ENCODE measurements at places on chromosomes 11 and 22.
A peak's percentile ranks its signal among the peaks of the same experiment; 100 is the strongest.

- DNase-seq = peak; percentile 42
These were observed 6.9 kb upstream of the NRXN2 start for GRCh38 chr11:64729851-64730382.

DNA sequence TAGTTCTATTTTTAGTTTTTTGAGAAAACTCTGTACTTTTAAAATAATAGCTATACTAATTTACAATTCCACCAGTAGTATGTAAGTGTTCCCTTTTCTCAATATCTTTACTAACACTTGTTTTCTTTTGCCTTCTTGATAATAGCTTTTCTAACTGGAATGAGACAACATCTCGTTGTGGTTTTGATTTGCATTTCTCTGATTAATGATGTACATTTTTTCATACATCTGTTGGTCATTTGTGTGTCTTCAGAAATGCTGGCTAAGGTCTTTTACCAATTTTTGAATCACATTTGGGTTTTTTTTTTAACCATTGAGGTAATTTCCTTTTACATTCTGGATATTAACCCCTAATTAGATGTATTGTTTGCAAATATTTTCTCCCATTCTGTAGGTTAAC is 258.9 kb downstream of the DYNC2H1 start:
- no peak for DNase-seq

DNA sequence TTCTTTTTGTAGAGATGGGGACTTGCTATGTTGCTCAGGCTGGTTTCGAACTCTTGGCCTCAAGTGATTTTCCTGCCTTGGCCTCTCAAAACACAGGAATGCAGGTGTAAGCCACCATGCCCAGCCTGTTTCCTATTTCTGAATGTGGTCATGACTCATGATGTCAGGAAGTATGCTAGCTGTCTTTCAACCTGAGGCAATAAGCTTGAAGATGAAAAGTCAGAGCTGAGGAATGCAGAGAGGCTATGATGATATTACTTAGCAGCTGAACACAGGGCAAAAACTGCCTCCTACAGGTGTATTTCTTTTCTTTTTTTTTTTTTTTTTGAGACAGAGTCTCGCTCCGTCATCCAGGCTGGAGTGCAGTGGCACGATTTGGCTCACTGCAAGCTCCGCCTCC is 9.0 kb upstream of the NUCB2 start:
- DNase-seq = no peak

- DNase-seq = no peak
These were observed 660.3 kb downstream of the TBC1D22A start for GRCh38 chr22:47422736-47423135.

DNA sequence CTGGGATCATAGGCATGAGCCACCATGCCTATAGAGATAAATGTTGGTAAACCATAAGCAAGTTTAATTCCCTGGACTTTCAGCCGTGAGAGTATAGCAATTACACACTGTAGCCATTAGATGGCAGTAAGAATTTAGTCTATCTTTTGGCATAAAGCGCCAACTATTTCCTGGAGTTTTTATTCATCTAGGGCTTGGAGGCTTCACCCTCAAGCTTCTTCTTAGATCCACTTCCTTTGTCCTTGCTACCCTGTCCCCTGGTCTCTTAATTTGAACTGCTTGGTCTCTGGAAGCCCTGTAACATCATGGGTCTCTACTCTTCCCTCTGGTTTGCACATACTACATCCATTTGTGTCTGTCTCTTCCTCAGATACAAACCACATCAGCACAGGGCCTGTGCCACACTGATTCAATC is 38.2 kb downstream of the OR10A6 start:
- peak; percentile 49 for DNase-seq

GRCh38 chr22:36303115-36303467 is 50.2 kb downstream of the APOL1 start:
- DNase-seq = no peak

- DNase-seq = no peak
These were observed 740.0 kb downstream of the DLG2 start for GRCh38 chr11:84887055-84887629.

DNA sequence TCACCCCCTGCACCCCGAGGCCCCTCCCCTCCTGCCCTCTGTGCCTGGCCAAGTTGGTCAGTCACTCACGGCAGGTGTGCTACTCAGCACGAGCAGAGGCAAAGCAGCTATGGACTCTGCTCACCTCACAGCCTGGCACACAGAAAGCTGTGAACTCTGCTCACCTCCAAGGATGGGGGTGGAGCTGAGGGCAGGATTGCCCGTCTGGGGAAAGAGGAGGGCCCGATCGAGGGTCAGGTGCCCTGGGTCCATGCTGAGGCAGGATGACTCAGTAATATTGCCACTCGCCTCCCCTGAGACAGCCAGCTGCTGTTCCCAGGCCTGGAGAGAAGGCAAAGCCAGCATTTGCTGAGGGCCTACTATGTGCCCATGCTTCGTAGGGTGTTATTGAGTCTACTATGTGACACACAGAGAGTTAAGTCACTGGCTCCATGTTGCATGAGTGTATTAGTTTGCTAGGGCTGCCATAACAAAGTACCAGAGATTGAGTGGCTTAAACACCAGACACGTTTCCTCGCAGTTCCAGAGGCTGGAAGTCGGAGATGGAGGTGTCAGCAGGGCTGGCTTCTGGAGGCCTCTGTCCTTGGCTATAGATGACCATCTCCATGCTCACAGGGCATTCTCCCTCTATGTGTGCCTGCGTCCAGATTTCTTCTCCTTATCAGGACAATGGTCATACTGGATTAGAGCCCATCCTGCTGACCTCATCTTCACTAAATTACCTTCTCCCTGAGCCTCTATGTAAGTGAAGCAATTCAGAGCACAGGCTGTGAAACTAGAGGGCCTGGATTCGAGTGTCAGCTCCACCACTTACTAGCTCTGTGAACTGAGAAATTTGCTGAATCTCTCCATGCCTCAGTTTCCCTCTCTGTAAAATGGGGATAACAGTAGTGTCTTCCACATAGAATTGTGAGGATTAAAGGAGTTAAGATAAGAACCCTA is 13.2 kb upstream of the TSKU start:
- DNase-seq = no peak

- no peak for DNase-seq
These were observed 489.6 kb downstream of the MN1 start for GRCh38 chr22:27311698-27312550.

GRCh38 chr11:44999068-44999467 is 48.4 kb upstream of the TP53I11 start:
- DNase-seq = no peak

GRCh38 chr11:60971520-60971919 is at the start of gene CD6:
Gene CD6, plus strand, starts transcription at chr11:60971680. Its CDS starts 186 bp downstream, at chr11:60971866.
- DNase-seq = no peak

GRCh38 chr11:64341851-64342791 is 2.1 kb downstream of the CCDC88B start:
- DNase-seq = peak; percentile 75

- DNase-seq = no peak
These were observed 37.0 kb downstream of the ENTHD1 start for GRCh38 chr22:39856588-39856987.

GRCh38 chr11:135075740-135076139 is 663.7 kb upstream of the B3GAT1 start:
- no peak for DNase-seq

- DNase-seq = no peak
These were observed 11.7 kb downstream of the SEC14L2 start for GRCh38 chr22:30408388-30409102.

- DNase-seq = no peak
These were observed 6.4 kb upstream of the TBC1D10A start for GRCh38 chr22:30332994-30333706.

DNA sequence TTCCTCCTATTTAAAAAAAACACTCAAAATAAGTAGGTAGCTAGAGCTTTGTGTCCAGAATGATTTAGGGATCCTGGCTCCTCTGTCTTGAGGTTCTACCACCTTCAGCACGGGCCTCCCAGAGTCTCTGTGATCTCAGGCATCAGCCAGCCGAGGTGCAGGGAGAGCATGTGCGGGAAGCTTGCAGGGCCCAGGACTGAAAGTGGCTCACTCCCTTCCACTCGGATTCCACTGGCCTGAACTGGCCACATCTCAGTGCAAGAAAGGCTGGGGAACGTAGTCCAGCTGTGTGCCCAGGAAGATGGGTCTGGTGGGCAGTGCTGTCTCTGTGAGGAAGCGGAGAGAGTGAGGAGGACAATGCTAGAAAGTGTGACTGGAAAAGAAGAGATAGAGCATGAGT is 68.3 kb upstream of the MYOD1 start:
- DNase-seq = no peak

GRCh38 chr11:122833846-122834464 is 4.3 kb upstream of the CRTAM start:
- DNase-seq = no peak

GRCh38 chr11:1571760-1572196 is 293 bp downstream of the DUSP8 start:
- no peak for DNase-seq

GRCh38 chr11:95119361-95120060 is 29.9 kb downstream of the ENDOD1 start:
- no peak for DNase-seq

GRCh38 chr11:6397156-6397555 is 6.9 kb downstream of the SMPD1 start:
- DNase-seq = no peak

DNA sequence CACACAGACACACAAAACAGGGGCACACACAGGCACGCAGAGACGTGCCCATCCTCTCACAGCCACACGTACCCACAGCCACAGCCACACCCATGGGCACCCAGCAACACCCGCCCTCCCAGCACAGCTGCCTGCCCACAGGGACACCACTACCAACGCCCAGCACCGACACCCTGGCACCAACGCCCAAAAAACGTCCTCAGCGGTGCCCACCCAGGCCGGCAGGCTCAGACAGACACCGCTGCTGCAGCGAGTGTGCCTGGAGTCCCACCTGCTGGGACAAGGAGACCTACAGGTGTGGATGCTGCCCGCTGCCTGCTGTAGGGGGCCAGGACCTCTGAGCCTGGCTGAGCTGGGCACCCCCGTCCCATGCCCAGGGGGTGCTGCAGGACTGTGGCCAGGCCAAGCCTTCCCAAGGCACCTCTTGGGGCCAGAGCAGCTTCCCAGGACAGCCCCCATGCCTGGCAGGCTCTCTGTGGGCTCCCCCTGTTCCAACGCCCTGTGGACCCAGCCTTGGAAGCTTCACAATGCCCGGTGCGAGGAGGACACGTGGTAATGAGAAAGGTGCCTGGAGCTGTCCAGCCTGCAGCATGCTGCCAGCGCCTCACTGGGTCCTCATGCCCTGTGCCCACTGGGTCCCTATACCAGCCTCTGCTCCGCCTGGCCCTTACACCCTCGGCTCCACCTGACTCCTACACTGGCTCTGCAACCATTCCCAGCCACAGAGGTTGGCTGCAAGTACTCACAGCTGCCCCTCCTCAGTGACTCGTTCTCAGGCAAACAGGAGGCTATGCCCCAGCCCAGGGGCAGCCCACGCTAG is 45.8 kb upstream of the TH start:
- peak; percentile 31 for DNase-seq

DNA sequence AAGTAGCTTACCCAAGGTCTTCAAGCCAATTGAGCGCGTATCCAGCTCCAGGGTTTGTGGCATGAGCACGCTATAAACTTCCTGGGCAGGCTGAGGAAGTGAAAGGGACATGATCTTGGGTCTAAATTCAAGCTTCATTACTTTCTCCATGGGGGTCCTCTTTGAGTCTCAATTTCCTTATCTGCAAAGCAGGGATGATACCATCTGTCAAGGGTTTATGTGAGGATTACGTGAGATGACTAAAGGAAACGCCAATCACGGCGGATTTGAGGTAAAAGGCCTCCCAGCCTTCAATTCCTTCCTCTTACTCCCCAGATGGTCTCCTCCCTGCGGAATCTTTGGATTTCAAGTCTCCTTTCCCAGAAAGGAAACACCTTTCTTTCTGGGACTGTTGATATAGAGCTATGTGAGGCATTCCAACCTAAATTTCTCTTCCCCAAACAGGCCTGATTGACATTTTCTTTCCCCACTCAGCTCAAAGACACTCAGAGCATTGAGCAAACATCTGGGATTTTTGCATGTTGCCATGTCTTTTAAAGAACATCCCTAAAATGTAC is 474.4 kb downstream of the INSC start:
- DNase-seq = no peak

DNA sequence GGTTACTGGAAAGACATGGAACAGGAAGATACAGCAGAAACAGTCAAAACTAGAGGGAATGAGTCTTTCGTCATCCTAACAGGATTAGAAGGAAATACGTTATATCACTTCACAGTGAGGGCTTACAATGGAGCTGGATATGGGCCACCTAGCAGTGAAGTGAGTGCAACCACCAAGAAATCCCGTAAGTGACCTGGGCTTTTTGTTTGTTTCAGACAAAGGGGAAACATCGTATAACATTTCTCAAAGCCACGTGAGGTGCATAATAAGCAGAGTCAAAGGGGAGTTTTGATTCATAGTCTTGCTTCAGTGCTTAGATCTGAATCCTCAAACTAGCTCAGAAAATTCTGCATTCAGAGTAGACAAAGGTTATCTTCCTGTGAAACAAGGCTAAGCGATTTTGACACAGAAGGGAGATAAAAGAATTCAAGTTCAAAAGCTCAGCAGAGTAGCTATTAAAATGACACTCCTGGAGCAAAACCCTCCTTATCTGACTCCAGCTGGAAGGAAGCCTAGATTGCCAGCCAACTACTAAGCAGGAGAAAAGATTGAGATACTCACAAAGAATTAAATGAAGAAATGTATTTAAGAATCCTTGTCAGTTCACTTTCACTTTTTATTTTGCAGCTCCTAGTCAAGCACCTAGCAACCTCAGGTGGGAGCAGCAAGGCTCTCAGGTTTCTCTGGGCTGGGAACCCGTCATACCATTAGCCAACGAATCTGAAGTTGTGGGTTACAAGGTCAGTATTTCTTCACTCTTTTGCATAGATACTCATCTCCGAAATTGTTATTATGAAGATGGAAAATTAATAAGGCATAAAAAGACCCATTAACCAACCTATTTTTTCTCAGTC is 346.4 kb upstream of the ARHGAP42 start:
- DNase-seq = no peak

GRCh38 chr11:109783840-109784239 is 309.4 kb upstream of the ZC3H12C start:
- DNase-seq = peak; percentile 73

- no peak for DNase-seq
These were observed 27.7 kb downstream of the MICAL2 start for GRCh38 chr11:12137938-12138731.

DNA sequence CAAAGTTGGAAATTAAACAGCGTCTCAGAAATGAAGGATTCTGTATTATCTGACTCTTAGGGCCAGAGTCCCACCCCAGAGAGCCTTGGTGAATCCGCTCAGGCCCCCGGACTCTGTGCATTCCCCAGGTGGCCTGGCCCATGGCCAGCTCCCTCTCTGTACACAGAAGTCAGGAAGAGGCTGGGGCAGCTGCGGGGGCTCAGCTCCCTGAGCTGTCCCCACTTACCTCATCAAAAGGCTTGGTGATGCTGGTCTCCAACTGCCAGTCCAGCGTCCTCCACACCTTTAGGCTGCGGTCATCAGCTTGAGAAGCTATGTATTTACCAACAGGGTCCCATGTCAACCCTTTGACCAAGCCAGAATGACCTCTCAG is 35.0 kb downstream of the HIRA start:
- DNase-seq = no peak

All from NCI-H1417 (cell line).